ENCODE measurements at places on chromosomes 12 and 14.

DNA sequence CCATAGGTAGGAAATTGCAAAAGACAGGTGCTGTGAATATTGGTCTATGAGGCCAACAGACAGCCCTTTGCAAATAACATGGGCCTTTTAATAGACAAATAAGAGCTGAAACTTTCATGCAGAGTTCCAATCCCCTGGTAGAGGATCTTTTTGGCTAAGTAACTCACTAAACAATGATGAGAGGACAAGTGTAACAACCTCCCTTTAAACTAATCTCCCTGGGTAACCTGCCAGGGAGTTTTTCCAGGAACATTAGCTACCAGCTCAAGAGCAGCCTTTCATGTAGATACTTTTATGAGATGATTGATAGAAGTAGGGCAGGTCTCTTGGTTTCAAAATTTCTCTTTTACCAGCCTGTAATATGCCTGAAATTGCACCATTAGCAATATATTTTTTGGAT is 13.8 kb upstream of the CACNA1C start:
- no peak for DNase-seq

- DNase-seq, result no peak
These were observed 4.6 kb downstream of the ANO6 start for GRCh38 chr12:45220363-45220931.

GRCh38 chr12:27965966-27966365 is 6.6 kb downstream of the PTHLH start:
- no peak for DNase-seq

DNA sequence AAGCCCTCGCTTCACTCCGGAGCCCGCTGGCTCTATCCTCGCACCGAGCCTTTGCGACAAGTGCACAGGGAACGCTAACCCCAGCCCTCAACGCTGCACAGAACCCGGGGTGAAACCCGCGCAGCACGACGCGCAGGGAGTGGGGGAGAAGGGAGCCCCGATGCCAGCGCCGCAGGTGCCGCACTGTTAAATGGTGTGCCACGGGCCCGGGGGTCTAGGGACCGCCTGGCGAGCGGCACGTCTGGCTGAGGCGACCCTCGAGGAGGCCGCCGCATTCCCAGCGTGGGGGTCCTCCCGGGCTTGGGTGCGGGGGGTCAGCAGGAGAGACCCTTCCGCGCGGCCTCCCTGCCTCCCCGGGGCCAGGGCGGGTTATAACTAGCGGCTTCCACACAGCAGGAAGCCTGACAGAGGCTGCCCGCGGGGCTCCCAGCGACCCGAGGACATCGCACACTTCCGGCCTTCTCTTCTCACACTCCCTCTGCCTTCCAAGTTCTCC is 23.8 kb upstream of the LRTM2 start:
- DNase-seq, result no peak

GRCh38 chr14:77378701-77379100 is 1.5 kb downstream of the SAMD15 start:
- DNase-seq, result no peak

- DNase-seq, result no peak
These were observed 71.1 kb upstream of the ZDHHC17 start for GRCh38 chr12:76692846-76693245.

DNA sequence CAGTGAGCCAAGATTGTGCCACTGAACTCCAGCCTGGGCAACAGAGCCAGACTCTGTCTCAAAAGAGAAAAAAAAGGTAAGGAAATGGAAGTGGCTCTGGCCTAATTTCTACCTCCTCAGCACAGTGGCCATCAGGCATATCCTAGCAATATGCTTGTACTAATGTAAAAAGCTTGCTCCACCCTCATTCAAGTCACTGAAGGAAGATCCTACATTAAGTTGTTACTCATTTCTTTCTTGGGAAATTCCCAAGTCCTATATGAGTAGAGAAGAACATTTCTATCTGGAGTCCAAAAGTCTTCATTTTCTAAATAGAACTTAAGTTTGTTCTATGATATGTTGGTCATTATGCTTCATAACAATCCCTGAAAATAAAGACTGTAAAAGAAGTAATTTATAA is 67.3 kb upstream of the HOXC13 start:
- no peak for DNase-seq

DNA sequence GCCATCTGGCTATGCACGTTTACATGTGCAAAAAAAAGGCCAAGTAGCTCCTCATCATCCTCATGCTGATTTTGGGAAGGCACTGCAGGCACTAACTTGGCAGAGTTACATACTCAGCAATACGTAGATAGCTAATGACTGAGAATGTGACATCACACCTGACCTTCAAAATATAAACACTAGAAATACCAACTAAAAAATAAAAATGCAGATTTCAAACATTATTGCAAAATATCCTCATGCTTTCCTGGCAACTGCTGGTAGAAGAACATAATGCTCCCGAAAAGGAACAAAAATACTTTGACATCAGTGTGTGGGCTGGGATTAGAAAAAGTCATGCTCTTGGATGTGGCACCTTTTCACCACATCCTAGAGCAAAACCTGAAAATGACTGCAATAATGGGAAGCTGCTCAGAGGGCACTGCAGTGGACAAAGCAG is 153.2 kb upstream of the ABCD2 start:
- no peak for DNase-seq

Data from NCI-H1436 treated with DMSO at 0.1 percent for 48 hours (cell line).